ENCODE measurements at places on chromosomes 4 and X.

- no peak for DNase-seq
Measured at GRCh38 chrX:53357799-53358530, 64.5 kb downstream of the SMC1A start.

DNA sequence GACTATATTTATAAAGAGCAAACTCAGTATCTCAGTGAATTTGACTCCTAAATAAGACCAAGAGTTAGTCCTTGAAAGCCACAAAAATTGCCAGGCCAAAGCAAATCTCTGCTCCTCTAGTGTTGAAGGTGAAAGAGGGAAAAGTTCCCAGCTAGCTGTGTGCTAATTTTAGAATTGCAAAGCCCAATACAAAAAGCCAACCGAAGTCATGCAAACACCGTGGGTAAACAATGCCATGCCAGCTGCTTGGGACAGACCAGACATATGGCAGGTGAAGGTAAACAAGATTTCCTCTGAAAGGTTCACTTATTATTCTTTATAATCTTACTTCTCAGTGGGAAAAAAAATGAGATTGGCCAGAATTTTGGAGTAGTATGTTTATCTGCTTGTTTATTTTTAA lies 80.5 kb upstream of the LNX1 start:
- DNase-seq, result no peak

- no peak for DNase-seq
Measured at GRCh38 chr4:70544279-70544868, 26.0 kb downstream of the AMTN start.

DNA sequence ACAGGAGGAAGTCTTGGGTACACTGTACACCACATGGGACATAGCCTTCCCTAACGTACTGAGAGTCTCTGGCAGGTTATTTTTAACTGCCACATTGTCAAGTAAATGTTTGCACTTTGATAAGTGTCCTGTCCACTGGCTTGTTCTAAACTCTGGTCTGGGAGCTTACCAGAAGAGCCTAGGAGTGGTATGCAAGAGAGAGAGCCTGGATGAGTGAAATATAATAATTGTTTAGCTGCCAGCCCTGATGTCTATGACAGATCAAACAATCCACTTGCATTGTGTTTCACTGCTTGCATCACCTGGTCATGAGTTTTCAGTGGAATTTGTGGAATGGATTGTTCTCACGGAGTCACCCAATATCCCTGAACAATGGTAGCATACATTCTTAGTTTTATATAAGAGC lies 91.6 kb downstream of the SHROOM3 start:
- DNase-seq, result no peak

DNA sequence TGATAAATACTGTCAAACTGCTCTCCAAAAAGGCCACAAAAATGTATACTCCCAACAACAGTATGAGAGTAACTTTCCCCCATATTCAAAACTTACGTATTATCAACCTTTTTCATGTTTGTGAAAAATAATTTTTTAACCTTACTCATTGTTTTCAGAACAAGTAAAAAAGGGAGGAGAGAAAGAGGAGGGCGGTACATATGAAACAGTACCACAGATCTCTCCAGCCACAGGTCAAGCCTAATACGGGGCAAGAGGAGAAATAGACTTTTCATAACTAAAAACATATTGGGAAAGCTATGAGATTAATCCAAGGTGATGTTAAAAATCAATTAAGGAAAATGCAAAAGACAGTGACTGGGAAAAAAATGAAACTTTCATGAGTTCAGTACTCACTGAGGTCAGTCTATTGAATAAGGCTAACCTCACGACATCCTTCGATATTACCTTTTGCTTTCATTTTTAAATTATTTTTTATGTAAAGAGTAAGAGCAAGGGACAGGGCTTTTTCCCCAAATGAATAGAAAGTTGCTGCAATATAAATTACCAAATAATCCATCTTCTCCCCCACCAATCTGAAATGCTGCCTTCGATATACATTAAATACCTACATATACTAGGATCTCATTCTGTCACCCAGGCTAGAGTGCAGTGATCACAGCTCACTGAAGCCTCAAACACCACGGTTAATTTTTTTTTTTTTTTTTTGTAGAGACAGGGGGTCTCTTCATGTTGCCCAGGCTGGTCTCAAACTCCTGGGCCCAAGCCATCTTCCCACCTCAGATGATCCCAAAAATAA lies 25.3 kb downstream of the FBXW7 start:
- no peak for DNase-seq

DNA sequence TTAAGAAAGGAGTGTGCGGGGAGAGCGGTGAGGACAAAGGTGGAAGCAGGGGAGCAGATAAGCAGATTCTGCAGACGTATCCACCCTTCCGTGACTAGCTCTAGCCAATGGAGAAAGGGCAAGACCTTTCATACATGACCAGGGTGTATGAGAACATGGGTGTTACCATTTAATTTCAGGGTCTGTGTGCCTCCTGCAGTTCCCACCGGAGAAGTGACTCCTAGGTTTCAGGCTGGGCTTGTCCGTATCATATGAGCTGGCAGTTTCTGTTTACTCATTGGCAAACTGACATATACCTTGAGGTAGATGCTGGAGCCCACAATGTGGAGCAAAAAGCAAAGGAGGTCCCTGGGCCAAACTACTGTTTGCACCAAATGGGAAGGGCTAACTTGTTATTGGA lies 6.8 kb downstream of the RBM47 start:
- DNase-seq, result no peak
